COR-L47 (cell line): ENCODE measurements at places on chromosomes 2 and 18.

DNA sequence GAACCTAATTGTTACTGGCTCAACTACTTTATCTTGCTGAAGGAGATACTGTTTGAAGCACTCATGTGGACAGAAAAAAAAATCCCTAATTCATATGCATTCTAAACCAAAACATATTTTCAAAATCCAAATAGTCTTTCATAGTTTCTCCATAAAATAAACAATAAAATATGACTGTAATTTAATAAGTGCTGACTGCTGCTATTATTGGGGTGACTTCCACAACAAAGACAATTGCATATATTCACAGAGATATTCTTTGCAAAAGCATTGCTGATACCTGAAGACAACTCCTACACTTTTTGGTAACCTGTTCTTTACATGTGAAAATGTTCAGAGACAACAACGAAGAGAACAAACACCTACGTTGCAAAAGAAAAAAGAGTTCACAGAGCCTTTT, 73.1 kb upstream of the RPE start:
- DNase-seq, result no peak

DNA sequence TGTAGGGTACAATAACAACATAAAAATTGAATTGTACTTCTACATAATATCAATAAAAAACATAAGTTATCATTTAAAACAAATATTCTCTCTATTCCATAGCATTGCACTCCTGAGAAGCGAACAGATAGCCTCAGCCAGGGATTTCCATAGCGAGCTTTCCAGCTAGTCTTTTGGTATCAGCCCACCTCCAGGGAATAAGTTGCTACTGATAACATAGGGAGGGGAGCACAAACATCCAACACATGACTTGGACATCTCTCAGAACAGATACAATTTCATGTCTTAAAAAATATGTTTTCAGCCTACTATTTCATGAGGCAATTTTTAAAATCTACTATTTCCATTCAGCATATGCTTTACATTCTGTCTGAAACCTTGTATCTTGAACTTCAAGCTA, 804.4 kb upstream of the RAB6C start:
- DNase-seq, result no peak

GRCh38 chr2:205580212-205580987, 101.9 kb upstream of the NRP2 start:
- DNase-seq, result no peak

DNA sequence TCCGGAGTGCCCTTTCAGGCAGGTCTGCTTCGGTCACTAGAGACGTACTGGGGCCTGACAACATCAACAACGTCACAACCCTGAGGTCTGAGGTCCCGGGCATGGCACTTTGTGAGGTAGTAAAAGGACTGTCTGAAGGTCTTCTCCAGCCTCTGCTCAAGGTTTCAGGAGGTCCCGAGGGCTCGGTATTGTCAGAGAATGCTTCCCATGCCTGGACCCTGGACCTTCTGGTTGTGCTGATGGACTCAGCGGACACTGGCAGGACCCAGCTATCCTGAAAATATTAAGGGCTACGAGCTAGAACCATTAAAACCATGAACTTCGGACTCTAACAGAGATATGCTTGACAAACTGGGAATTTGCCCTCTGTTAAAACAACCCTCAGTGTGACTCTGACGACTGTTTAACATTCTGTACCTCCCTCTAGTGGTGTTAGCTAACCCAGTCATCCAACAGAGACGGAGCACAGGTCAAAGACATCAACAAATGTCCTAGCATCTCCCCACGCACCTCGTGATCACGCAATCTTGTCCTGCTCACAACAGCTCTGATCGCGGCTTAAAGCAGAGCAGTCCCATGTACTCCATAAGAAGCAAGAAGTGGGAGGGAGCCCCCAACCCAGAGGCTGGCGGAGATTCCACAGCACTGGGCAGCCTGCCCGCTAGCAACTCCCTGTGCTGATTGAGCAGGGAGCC, 96.5 kb downstream of the CCDC93 start:
- no peak for DNase-seq

DNA sequence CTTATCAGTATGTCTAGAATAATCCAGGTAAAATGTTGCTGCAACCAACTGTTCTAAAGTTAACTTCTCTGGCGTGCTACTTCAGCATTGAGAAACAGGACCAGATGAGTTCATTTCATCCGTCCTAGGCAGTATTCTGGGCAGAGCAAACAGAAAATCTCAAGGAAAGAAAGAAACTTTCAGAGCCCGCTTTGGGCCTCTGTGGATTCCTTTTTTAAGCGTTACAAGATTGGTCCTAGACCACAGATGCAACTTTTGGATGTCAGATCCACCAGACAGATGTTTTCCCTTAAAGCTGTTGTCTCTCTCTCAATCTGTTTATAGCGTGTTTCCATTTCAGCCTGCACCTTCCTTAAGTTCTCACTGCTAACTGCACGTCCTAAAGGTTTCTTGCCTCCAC, 75.0 kb downstream of the BCL2 start:
- DNase-seq, result no peak

DNA sequence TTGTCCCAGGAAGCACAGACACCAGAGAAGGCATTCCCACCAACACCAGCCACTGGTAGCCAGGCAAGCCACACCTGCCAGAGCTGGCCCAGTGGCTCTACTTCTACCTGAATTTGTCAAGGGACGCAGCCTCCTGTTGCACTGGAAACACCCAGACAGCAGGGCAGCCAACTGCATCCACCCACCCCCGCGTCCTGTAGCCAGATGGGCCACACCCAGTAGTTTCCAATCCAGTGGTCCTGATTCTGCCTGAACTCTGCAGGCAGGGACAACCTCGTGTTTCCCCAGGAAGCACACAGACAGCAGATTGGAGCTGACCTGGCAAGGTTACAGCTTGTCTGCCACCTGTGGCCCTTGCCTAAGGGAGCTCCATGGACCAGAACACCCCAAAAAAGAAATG, 18.2 kb downstream of the PFN4 start:
- DNase-seq, result no peak

- peak; percentile 14 for DNase-seq
Measured at GRCh38 chr2:223797811-223798721, 39.3 kb downstream of the AP1S3 start.

GRCh38 chr2:29024882-29025430, 43.9 kb downstream of the TOGARAM2 start:
- DNase-seq, result peak; percentile 38

DNA sequence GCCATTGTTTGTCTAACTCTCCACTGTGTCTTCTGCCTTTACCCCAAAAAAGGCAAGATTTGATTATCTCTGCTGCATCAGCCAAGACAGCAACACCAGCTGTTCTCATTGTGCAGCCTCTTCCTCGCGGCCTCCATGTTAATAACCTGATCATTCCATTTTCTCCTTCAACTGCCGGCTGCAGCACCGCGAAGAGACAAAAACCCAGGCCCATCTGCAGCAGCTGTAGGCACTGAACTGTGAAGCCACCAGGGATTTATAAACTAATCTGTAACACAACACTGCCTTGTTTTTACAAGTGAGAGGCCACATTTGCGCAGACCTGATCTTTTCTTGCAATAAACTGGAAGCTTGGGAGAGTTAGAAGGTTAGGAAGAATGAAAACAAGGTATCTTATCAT, 147.8 kb downstream of the SATB2 start:
- DNase-seq, result peak; percentile 19

- DNase-seq, result no peak
Measured at GRCh38 chr2:241228860-241229516, 40.5 kb downstream of the ANO7 start.

DNA sequence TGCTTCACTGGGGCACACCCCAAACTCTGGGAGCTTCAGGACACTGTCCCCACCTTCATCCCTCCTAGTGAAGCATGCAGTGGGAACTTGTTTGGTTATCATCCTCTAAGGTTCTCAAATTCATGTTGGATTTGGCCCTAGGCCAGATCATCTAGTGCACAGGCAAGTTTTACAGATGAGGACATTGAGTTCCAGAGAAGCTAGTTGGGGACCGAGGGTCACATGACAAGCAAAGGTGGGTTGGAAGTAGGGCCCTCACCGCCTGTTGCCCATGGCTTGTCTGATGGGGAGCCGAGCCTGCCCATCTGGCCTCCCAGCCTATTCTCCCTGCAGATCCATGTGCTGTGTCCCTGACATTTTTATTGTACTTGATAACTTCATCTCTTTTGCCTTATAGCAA, 2.8 kb downstream of the PRKCE start:
- DNase-seq, result no peak

DNA sequence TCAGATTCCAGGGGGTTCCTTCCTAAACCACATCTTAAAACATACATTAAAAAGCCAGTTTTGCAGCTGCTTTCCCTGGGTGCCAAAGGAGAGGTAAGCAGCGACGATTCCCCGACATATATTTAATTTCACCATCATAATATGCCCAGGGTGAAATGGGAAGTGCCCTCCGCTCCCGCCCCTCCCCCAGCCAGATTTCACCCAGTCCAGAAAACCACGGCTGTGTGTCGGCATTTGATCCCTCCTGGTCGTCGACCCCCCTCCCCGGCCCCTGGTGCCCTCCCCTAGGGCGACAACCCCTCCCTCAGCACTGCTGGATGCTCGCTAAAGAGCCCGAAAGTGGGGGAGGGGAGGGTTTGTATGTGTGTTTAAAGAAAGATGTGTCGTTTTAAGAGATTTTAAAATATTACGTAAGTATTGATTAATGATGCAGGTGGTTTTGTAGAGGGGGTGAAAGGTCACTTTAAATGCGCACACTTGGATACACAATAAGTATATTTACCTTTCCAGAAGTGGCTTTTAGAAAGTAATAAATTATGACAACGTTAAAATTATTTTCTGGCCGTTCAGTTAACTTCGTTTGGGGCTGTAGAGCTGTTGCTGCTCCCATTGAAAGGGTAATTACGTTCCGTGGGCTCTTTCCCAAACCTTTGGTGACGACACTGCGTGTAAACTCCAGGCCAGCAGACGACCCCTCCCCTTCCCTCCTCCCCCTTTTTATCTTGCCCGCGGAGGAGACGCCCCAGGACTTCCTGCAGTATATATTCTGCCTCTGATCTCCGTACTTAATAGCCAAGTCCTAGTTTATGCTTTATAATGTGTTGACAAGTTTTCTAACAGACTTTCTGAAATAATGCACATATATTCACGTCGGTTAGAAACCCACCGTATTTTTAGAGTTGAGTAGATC, 3.4 kb upstream of the BCL11A start:
- no peak for DNase-seq

GRCh38 chr2:214542866-214543265, 132.0 kb downstream of the VWC2L start:
- no peak for DNase-seq

- no peak for DNase-seq
Measured at GRCh38 chr2:98134172-98135005, 47.4 kb downstream of the VWA3B start.

GRCh38 chr18:61607867-61608266, 274.6 kb downstream of the CDH20 start:
- no peak for DNase-seq

DNA sequence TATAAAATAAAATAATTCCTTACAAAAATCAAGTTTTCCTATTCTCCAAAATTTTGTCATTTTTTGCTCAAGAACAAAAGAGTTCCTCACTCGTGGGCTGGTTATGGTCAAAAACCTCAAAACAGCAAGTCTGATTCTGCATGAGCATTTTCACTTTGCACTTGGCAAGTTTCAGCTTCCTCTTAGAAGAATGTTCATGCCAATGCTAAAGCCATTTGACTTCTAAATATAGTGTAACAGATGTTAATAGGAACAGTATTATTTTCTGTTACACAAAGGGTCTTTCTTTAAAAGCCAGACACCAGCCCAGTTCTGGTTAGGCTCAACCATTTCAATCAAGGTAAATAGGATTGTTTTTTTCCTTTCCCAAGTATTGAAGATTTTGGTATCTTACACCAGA, 261.3 kb upstream of the CCDC68 start:
- DNase-seq, result no peak

GRCh38 chr2:241505781-241506201, 2.6 kb downstream of the STK25 start:
- no peak for DNase-seq

- no peak for DNase-seq
Measured at GRCh38 chr2:127778447-127778846, 32.5 kb downstream of the WDR33 start.

GRCh38 chr2:96353606-96354101, 18.1 kb downstream of the NCAPH start:
- no peak for DNase-seq

DNA sequence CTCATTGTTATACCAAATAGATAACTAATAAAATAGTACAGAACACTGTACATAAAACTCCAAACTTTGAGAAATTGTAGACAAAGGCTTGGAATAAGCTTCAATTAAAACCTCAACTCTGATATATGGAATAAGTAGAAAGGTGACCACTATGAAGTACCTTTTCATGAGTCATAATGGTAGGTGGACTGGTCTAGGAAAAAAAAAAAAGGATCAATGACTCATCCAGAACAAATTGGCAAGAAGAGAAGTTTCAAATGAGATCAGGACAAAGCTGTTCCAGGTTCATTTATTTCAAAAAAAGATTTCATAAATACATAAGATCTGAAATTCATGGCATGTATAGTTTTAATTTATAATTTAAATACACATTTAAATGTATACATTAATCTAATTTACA, 769.7 kb downstream of the SUCLG1 start:
- DNase-seq, result no peak

GRCh38 chr18:45805551-45805950, 19.9 kb upstream of the SIGLEC15 start:
- DNase-seq, result no peak

- no peak for DNase-seq
Measured at GRCh38 chr18:46550609-46551008, 106.4 kb downstream of the LOXHD1 start.

DNA sequence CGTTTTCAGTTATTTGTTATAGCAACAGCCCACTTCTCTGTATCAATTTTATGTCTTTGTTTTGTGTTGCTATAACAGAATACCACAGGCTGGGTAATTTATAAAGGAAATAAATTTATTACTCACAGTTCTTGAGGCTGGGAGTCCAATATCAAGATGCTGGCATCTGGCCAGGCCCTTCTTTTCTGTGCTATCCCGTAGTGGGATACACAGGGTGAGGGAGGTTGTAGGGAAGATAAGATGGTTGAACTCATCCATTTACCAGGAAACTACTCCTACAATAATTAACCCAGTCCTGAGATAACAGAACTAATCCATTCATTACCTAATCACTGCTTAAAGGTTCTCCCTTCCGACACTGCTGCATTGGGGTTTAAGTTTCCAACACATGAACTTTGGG, 220.7 kb downstream of the TPGS2 start:
- DNase-seq, result no peak

DNA sequence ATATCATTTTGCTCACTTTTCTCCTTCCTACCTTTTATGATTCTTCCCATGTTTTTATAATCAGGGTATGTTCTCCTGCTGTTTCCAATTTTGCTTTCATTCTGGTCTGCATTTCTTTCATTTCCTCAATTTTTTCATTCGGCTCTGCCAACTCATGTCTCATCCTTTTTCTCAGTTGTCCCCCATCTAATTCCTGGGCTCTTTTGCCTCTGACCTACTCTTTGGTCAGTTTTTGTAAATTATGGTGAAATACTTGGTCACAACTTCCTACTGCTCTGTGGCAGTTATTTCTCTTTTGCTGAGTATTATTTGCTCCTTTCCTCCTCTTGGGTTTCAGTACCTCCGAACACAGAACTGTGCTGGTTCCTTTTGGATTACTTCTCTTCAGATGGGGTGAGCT, 27.5 kb downstream of the MYO7B start:
- no peak for DNase-seq
